ENCODE measurements at places on chromosomes 6 and 20.
A peak's percentile ranks its signal among the peaks of the same experiment; 100 is the strongest.

DNA sequence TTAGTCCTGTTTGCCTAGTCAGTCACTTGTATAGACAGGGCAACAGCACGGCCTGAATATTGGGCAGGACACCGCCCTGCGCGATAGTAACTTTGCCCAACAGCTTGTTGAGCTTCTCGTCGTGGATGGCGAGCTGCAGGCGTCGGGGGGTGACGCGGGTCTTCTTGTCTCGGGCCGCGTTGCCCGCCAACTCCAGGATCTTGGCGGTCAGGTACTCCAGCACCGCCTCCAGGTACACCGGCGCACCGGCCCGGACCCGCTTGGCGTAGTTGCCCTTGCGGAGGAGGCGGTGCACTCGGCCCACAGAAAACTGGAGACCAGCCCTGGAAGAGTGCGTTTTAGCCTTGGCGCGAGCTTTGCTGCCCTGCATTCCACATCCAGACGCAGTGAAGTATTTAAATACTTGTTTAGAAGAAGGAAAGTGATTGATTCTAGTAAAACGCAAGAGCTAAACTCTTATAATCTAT is 92.8 kb upstream of the BTN3A2 start:
- peak; percentile 39 for DNase-seq

GRCh38 chr6:123636782-123637181 is at the start of gene TRDN:
Gene TRDN (minus strand): TSS chr6:123636950. CDS start chr6:123636775, 175 bp downstream.
- DNase-seq, result no peak

GRCh38 chr6:378958-379409 is 12.6 kb upstream of the IRF4 start:
- no peak for DNase-seq

DNA sequence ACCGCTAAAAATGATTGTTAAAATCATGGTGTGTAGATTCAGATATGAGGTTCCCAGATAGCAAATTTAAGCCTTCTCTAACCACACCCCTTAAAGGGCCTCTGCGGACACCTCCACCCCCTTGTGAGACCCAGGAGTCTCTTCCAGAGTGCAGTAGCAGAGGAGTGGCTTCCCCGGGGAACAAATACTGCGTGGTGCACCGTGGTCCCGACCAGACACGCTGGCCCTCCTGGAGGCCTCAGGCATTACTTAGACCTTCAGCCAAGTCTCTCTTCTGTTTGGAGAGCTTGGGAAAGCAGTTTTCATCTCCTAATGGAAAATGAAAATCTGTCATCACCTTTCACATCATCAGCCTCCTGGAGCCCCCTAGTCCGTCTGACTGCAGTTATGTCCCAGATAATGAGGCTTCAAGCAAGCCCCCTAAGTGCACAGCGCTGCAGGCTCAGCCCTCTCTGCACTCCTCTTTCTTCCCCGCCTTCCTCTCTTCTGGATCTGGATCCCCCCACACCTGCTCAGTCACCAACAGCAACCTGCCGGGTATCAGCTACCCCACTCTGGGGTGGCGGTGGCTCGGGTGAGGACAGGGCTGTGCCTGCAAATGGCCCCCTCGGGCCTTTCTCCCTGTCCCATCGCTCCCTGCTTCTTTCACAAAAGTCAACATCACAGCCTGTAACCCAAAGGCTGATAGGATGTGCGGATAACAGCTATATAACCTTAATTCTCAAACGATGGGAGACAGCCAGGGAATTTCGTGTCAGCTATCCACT is 58.8 kb upstream of the TAGAP start:
- DNase-seq, result no peak

GRCh38 chr6:13559968-13560650 is 14.3 kb upstream of the SIRT5 start:
- no peak for DNase-seq

GRCh38 chr6:30895343-30895742 is 11.0 kb downstream of the DDR1 start:
- DNase-seq, result no peak

- DNase-seq, result no peak
Observed at GRCh38 chr6:170462366-170463020, 90.6 kb downstream of the PSMB1 start.

DNA sequence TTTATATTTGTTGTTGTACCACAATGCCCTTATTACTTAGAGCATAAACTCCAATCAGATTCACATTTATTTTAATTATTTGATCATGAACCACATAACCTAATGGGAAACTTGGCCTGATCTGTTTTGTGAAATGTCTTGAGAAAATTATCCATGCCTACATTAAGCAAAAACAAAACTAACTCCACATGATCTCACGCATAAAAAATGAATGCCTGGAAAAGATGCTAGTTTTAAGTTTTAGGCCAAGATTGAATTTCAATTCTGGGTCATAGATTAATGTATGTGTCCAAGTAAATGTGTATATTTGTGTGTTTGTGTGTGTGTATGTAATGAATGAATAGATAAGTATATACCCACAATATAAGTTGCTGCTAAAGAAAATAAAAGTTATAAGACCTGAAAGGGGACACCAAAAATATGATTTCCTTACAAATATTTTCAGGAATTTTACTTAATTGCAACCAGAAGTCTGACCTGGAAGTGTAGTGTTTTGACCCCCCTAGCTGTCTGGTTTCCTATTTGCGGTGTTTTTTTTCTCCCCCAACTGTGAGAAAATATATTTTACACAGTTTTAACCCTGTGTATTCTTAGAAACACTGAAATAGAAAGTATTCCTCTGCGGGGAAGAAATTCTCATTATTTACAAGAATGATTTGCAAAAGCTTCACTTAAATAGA is 97.2 kb downstream of the JAG1 start:
- no peak for DNase-seq
